Uterus (tissue), 4 donors: ENCODE measurements at places on chromosomes 4 and X.

DNA sequence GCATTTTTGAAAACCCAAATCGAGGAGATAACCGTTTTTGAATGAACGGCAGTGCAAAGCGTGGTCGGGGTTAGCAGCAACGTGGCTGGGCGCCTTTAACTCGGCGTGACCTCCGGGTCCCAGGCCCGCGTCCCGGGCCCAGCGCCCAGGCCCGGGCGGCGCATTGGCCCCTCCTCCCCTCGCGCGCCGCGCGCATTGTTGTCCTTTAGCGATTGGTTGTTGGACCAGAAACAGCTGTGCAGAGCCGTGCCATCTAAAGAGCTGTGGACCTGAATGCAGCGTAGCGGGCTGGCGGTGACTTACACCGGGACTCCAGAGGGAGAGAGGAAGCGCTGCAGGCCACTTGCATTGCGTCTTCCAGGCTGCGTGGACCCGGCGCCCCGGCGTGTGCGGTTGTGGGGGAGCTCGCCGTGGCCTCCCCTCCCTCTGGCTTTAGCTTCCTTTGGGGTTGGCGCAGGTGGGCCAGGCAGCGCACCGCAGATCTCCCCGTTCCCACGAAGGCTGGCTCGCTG lies at the start of gene STOX2:
STOX2 (plus strand) TSS at position 227 of the 512 bp plus-strand sequence. CDS start 1,484 bp downstream, outside the sequence.
- no peaks in the 10 kb centered on the region for H3K36me3 ChIP-seq
- peak; percentile 41 for DNase-seq
- peak within 1 kb of the TSS; percentile 57 for H3K27ac ChIP-seq
- no peaks in the 10 kb centered on the region for H3K4me1 ChIP-seq
- H3K4me3 ChIP-seq = peak within 1 kb of the TSS; percentile 52

GRCh38 chrX:149799095-149799714 lies 17.5 kb downstream of the MAGEA9 start:
- no peak overlapping the region for H3K4me3 ChIP-seq
- no peak overlapping the region for H3K27ac ChIP-seq
- no peaks in the 10 kb centered on the region for H3K4me1 ChIP-seq

DNA sequence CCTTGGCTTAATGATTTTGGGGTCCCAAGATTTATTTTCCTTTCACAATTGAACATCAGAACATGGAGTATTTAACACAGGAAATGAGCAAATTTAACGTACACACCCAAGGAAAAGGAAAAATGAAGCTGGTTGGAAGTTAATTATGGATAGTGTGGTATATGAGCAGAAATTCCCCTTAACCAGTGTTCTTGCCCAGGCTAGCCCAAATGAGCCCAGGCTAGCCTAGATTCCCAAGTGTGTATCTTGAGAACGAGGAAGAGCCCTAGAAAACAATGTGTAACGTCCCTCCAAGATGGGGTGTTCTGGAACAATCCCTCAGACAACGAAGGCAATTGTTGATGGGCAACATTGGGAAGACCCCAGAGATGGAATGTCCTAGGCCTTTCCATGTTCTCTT lies 33.7 kb downstream of the XG start:
- H3K27ac ChIP-seq = no peak overlapping the region
- H3K36me3 ChIP-seq = no peaks in the 10 kb centered on the region
- H3K4me1 ChIP-seq = no peaks in the 10 kb centered on the region
- no peak for DNase-seq
- no peaks in the 10 kb centered on the region for H3K27me3 ChIP-seq

DNA sequence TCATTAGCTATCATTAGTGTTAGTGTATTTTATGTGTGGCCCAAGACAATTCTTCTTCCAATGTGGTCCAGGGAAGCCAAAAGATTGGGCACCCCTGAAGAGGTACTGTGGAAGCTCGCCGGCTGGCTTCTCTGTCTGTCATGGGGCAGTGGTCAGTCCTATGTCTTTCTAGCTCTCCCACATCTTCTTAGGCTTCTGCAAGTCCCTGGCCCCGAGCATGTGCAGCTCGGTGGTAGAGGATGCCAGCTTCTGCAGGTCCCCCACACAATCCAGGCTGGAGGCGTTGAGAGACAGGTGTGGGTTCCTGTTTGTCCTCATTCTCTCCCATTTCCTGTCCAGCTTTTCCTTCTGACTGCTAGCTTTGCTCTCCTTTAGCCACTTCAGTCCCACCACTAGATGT lies 134.1 kb upstream of the NALF2 start:
- no peaks in the 10 kb centered on the region for H3K4me1 ChIP-seq
- no peak overlapping the region for H3K27ac ChIP-seq
- no peaks in the 10 kb centered on the region for H3K27me3 ChIP-seq
- H3K4me3 ChIP-seq = no peak overlapping the region

DNA sequence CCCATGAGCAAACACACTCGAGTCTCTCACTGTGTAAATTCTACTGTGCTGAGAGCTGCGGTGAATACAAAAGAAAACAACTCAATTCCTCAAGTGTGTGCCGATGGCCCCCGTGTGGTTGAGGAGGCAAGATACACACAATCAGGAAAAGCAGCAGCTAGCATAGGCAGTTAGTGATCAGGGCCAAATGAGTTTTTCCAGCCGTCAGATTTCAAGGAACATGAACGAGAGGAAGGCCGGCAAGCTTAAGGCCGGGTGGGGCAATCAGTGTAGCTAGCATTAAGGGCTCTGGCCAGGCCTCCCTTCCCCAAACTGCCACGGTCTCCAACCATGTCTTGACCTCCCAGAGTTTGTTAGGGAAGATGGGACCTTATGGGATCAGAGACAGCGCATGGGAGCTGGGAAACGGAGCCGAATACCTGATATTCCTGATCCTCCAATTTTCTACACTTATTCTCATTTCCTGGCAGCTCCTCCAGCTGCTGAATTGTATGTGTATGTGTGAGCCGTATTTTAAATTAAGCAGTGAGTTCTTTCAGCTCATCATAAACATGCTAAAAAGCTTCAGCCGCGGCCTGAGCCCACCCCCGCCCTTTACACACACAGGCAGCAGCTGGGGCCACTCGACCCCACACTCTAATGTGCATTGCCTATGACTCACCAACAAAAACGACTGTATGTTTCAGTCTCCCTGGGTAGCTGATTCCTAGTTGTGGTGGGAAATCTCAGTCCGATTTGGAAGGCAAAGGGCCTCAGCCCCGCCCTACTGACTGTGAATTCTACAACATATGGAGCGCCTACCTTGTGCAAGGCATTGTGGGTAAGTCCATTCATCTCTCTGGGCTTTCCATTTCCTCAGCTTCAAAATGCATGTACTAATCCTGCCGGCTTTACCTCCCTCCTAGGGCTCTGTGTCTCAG lies 59.9 kb downstream of the RTL9 start:
- no peaks in the 10 kb centered on the region for H3K27me3 ChIP-seq
- no peak overlapping the region for H3K4me3 ChIP-seq
- no peaks in the 10 kb centered on the region for H3K36me3 ChIP-seq
- DNase-seq = peak; percentile 36
